ENCODE measurements at places on chromosomes 1 and 21.

DNA sequence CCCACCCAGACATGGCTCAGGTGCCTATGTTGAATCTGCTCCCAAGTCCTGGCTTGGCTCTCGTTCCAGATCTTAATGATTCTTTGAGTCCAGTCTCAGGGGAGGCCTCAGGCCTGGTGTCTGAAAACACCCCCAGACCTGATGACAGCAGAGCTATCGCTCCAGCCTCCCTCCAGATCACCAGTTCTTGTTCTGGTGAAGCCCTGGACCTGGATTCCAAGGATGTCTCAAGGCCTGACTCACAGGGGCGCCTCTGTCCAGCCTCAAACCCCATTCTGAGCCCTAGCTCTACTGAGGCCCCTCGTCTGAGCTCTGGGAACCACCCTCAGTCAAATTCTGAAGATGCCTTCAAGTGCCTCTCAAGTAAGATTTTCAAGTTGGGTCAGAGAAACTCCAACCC is 11.4 kb downstream of the MROH7 start:
- no peak for DNase-seq

DNA sequence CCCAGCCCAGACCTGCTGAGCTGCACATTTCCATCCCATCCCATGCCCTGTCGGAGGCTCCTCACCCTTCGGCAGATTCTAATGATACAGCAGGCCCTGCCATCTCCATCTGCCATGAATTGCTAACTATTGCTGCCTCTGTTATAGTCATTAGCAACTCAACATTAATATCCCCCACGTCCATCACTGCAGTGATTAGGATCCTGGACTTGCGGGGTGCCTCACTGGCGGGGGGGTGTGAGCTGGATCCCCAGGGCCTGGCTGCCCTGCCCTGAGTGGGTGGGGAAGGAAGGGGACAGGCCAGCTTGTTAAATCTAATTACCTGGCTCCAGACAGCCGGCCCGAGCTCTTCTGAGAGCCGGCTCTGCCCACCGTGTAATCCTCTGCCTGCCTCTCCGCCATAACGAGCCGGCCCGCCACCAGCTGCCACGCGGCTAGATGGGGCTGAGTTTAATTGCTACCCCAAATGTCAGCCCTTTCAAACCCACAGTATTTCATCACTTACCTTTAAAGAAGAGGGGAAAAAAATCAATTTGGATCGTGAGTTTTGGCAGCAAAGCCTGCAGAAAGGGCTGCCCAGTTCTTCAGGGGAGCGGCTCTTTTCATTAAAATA is 227.3 kb upstream of the CSF3R start:
- DNase-seq: no peak

- no peak for DNase-seq
Observed at GRCh38 chr1:104402178-104402577, 652.5 kb downstream of the AMY1C start.

- no peak for DNase-seq
Observed at GRCh38 chr1:150161747-150162581, 12.2 kb downstream of the PLEKHO1 start.

All from activated naive CD4-positive, alpha-beta T cell (primary cell).